ENCODE measurements at places on chromosomes 3 and 15.

GRCh38 chr3:167989999-167990398 is 105.7 kb downstream of the GOLIM4 start:
- no peak for DNase-seq

DNA sequence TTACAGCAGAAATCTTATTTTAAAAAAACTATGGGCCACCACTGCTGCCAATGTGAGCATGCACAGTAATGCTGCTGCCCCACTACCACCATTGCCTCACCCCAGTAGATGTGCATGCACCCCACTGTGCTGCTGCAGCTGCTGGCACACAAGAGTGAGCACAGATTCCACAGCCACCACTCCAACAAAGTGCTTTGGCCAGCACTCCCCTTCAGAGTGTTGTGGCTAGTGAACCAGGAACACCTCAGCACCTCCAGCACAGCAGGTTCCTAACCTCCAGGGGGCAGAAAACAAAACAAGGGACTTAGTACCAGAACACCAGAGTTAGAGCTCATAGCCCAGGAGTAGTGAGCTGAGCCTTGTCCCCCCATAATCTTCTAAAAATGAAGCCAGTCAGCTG is 629.6 kb downstream of the PYDC2 start:
- DNase-seq: no peak

DNA sequence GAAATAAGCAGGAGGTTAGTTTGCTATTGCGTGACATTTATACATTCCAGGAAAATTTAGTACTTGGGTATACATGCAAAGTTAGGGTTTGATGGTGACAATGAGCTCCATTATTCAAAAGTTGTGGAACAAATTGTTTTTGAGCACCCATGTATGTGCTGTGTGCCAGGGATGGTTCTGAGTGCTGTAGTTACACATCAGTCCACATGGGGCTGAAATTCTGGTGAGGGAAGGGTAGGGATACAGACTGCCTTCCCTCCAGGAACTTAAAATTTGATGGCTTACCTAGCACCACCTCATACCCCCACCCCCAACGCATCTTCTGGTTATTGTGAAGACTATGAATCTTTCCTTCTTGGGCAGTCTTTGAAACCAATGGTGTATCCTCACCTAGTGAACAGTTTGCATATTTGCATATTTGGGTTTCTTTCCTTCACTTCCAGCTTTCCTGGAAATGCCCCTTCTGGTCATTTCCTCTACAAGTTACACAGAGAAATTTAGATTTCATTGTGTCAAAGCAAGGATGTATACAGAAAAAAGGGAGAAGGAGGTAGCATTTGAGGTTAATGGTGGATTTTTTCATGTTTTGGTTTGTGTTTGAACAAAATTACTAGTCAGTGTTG is 222.0 kb upstream of the IL12A start:
- no peak for DNase-seq

DNA sequence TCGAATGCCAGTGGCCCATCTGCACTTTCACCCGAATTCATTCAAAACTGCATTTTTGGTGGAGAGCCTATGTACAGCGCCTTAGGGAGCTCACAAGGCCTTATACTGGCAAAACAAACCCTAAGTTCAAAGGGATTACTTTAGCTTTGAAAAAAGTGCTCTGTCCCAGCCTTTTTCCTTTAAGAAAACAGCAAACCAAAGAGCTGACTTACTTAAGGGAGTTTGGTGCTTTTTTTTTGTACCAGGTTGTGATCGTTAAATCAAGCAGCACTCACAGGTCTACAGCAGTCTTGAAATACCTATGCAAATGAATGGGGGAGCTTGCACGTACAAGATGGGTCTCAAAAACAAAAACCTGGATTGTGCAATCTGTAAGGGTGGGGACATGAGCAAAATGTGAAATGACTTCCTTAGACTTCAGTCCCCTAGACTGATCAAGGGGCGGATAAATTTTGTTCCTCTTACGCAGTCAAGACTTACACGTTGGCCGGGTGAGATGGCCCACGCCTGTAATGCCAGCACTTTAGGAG is 11.6 kb upstream of the PIK3CB start:
- DNase-seq: no peak

- DNase-seq: no peak
These were observed 26.6 kb upstream of the SLMAP start for GRCh38 chr3:57729334-57730045.

- no peak for DNase-seq
These were observed 1.6 kb upstream of the SEMA3B start for GRCh38 chr3:50267280-50267913.
